ENCODE measurements at places on chromosomes 3 and 15.

DNA sequence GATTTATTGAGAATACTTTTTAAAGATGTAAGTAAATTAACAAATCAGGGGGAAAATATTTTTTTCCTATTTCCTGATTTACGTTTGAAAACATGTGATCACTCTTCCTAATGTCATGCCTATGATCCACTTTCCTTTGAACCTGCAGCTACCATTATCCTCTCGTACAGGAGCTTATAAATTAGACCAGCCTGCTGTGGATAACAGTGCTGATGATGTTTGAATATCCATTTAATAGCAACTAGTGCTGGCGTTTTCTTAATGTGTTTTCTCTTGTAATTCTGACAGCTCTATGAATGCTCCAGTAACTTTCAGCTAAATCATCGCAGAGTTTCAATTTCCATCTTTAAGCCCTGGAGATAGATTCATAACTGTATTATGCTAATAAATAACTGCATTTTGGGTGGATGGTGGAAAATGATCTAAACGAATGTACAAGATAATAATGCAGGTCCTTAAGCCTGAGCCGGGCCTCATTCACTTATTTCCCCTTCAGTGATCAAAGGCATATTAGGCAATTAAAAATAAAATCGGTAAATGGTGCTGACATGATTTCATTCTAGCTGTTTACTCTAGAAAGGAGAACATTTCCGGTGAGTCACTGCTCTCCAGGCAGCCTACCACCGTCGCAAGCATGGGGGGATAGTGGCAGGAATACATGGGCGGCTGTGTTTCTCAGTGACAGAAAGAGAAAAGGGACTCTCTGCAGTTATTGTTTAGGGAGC lies 58.5 kb upstream of the SLC24A5 start:
- peak; percentile 37 for DNase-seq

DNA sequence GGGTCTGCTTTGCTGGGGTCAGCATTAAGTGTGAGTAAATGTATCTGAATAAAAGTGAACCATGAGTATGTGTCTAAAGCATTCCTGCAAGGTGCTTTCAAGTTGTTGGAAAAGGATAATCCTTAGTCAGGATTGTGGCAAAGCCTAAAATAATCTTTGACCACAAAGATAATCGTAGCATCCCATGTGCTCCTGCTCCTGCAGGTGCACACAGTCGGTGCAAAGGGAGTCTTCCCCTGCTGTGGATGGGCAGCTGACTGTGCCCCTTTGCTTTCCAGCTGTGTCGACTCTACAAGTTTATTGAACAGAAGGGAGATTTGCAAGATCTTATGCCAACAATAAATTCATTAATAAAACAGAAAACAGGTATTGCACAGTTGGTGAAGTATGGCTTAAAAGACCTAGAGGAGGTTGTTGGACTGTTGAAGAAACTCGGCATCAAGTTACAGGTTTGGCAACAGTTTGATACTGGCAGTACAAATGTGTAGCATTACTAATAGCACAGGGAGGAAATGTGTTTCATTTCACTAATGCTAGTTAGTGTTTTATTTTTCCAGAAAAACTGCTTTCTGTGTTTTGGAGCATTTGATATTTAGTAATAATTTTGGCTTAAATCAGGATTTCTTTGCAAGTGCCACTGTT lies 22.6 kb downstream of the SRP14 start:
- DNase-seq, result no peak

GRCh38 chr3:143298380-143298779 lies 178.8 kb downstream of the CHST2 start:
- no peak for DNase-seq

- no peak for DNase-seq
These were observed 4.2 kb upstream of the RAB8B start for GRCh38 chr15:63185206-63185605.

- DNase-seq, result no peak
These were observed 34.1 kb downstream of the ACP3 start for GRCh38 chr3:132351222-132351806.

GRCh38 chr15:42375941-42376340 lies 16.6 kb downstream of the CAPN3 start:
- no peak for DNase-seq

DNA sequence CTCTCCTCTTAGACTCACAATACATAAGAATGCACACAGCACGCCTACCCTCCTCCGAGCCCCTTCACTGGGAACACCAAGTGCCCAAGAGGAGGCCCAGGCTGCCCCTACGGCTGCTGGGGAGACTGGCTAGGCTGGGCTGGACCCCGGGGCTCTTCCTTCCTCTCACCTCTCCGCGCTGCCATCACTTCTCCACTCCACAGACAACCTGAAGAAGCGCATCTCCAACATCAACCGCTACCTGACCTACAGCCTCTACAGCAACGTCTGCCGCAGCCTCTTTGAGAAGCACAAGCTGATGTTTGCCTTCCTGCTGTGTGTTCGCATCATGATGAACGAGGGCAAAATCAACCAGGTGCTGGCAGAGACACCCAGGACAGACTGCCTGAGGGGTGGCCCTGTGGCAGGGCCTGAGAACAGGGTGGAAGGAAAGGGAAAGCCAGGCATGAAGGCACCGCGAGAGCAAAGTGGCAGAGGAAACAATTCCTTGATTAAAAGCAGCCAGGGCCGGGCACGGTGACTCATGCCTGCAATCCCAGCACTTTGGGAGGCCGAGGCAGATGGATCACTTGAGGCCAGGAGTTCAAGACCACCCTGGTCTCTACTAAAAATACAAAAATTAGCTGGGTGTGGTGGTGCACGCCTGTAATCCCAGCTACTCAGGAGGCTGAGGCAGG lies 51.6 kb downstream of the SEMA3G start:
- DNase-seq, result no peak

DNA sequence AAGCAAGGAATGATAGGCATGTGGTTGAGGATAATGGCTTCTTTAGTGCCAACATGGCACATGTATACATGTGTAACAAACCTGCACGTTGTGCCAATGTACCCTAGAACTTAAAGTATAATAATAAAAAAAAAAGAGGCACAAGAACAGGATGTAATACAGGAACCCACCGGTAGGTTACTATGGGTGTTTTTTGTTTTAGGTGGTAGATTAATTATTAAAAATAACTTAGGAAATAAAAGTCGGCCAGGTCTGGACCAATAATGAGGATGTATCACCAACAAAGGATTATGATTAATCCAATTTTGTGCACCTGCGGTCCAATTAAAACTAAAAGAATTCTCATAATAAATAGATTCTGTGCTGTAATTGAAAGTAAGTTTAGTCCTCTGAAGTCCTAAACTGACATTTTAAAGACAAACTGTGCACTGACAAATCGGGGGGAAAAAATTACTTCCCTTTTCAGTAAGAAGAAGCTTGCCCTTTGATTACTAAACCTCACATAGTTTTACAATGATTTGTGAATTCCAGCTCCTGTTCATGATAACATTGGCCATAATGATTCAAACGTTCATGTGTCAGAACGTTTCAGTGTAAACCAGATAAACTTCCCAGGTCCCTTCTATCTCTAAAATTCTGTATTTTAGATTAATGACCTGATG lies 62.2 kb downstream of the CASR start:
- DNase-seq, result no peak

- no peak for DNase-seq
These were observed 11.7 kb downstream of the TRAIP start for GRCh38 chr3:49844464-49845183.

DNA sequence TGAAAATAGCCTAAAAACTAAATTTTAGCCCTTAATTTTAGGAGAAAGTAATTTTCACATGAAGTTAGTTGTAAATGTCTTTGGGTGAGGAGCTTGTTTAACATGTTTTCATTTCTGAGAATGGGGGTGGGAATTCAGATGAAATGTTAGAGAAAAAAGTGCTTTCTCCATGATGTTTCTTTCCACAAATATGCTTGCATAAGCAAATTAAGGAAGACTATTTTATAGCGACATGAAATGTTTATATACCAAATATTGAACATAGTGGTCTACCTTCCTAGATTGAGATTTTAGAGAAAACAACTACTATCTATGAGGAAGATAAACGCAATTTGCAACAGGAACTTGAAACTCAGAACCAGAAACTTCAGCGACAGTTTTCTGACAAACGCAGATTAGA lies 13.0 kb upstream of the RPLP1 start:
- no peak for DNase-seq

DNA sequence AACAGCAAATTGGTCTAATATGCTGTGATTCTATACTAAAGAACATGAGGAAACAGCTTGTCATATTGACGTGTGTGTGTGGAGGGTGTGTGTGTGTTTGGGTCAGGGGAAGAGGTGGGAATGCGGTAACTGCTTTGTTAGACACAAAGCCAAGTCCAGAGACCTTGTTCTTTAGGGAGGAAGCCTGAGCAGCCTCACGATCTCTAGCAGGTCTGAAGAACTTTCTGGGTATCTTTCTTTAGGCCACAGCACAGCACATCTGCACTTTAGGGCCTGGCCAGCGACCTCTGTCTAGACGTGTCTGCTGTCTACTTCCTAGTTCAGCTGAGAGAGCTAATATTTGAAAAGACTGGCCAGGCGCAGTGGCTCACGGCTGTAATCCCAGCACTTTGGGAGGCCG lies 220.0 kb upstream of the TPRG1 start:
- no peak for DNase-seq
